ENCODE measurements at places on chromosomes 3 and 15.

DNA sequence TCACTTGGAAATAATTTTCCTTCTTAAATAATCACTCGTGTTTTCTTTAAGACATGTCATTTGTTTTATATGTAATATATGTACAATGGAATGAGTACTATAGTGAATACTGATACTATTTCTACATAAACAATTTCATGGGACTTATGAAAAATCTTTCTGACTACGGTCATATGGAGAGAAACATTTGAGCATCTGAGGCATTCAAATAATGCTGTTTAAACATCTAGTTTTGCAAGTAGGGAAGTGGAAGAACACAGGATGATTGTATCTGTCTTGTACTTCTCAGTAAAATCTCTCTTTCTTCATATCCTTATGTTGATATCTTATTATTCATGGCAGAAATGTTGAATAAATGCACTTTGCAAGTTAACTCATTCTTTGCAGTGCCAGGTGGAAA is 599.5 kb upstream of the KCNMB2 start:
- DNase-seq: no peak

DNA sequence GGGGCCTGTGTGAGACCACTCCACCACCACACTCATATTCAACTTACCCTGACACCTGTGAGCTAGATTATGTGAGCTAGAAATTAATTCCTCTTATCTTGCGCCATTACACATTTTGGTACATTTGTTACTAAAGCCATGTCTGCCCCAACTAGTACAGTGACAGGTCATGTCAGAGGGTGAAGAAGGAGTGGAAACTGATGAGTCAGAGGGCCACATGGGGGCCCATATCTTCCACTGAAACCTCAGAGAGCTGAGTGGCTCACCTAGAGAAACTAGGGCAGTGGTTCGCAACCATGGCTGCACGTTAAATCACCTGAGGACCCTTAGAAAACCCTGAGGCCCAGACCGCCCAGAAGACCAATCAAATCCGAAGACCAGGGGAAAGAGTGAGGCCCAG is 15.7 kb upstream of the MEF2A start:
- DNase-seq: no peak

DNA sequence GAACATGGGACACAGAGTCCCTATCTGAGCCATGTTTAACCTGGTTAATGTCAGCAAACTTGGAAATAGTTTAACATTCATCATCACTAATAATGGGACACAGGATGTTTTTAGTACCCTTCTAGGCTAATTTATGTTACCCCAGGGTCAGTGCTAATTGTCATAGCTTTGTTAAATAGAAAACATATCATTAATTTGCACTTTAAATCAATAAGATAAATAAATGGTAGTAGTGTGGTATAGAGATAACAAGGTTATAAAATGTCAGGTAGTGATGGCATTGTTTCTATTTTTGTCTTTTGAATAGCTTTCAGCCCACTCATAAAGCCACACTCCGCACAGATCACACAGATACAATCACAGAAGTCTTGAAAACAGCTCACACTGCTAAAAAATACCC is 534.9 kb downstream of the MECOM start:
- DNase-seq: no peak

- DNase-seq: peak; percentile 64
Observed at GRCh38 chr3:173398111-173398479, 551 bp downstream of the NLGN1 start.

- DNase-seq: peak; percentile 55
Observed at GRCh38 chr3:124281453-124282316, 289.8 kb upstream of the ROPN1 start.

DNA sequence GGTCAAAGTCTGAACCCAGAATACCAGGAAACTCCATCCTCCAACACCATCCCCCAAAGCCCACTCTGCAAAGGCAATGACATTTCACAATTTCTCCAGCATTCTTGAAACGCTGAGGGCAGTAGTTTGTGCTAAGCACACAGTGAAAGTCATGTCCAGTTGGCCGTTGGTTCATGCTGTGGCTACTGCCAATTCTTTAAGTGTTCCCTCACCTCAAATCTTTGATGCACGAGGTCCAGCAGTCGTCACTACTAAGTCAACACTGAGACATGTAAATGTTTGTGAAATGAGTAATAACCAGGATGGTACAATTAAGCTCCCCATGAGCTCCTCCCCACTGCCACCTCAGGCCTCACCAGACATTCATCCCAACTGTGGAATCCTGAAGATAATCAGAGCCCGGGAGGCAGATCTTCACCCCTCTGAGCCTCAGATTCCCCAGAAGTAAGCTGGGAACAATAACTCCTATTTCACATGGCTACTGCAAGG is 7.0 kb downstream of the SUCLG2 start:
- DNase-seq: peak; percentile 97

DNA sequence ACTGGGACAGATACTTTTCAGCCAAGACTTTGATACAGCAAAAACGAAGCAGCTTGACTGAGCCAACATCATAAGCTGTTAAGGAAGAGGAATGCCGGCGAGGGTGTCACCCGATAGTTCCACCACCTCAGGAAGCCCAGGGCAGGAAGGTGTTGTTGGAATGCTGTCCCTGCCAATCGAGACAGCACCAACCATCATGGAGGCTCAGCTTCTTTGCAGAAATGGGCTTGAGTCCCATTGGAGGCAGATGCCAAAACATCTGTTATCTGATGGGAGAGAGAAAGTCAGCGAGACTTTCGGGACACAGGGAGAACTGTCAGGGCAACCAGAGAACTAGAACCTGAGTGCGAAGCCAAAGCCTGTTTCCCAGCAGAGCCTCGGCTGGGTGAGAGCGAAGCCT is 50.7 kb downstream of the CA12 start:
- DNase-seq: no peak

- no peak for DNase-seq
Observed at GRCh38 chr3:186360779-186361178, 1.3 kb downstream of the DGKG start.
